ENCODE measurements at places on chromosomes 3 and 15.

GRCh38 chr15:52180196-52180835 is 10.9 kb downstream of the GNB5 start:
- DNase-seq = no peak
- H3K27ac ChIP-seq = peak overlapping the region; percentile 69

- no peak overlapping the region for H3K4me3 ChIP-seq
- peaks cover 1% of the 10 kb centered on the region for H3K36me3 ChIP-seq
- no peaks in the 10 kb centered on the region for H3K27me3 ChIP-seq
Measured at GRCh38 chr3:183503746-183504145, 51.8 kb downstream of the KLHL6 start.

DNA sequence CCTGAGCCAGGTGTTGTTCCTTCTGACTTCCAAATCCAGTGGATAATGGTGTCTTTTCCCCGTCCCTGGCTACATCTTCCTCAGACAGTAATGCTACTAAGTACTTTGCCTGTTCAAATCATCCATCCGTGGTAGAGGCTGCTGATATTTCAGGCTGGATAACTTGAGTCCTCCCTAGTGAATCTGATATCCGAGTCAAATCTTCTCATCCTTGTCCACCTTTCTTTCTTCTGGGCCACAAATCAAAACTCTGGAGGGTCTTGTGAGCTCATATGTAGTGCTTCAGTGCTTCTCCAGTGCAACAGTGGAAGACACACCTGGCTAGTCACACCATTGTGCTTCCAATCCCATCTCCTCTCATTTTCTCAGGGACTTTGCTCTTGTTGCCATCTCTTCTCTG is 11.2 kb downstream of the SH3GL3 start:
- H3K36me3 ChIP-seq = no peaks in the 10 kb centered on the region
- H3K27me3 ChIP-seq = peaks cover 7% of the 10 kb centered on the region
- H3K4me1 ChIP-seq = no peaks in the 10 kb centered on the region
- no peak overlapping the region for H3K4me3 ChIP-seq
- H3K27ac ChIP-seq = no peak overlapping the region

DNA sequence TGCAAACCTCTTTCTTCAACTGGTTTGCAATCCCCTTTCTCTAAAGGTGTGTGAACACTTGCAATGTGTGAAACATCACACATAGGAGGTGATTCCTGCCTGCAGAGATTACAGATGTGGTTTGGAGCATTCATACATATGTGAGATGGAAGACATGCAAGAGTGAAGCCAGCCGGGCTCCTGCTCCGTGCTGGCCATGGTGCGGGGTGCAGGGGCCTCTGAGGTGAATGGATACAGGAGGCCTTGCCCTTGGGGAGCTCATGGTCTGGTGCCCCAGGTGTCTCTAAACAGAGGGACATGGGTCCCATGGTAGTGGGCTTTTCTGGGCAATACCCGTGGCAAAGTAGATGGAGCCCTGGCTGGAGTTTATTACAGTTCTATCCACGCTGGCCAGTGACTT is 6.0 kb downstream of the SLC6A11 start:
- peaks cover 7% of the 10 kb centered on the region for H3K36me3 ChIP-seq
- H3K27me3 ChIP-seq = no peaks in the 10 kb centered on the region
- no peak for DNase-seq
- H3K4me3 ChIP-seq = no peak overlapping the region
- no peak overlapping the region for H3K27ac ChIP-seq
- H3K4me1 ChIP-seq = peaks cover 6% of the 10 kb centered on the region

GRCh38 chr3:146747928-146748327 is 142.8 kb upstream of the PLSCR5 start:
- H3K36me3 ChIP-seq = no peaks in the 10 kb centered on the region
- DNase-seq = no peak
- no peak overlapping the region for H3K27ac ChIP-seq
- peaks cover 7% of the 10 kb centered on the region for H3K4me1 ChIP-seq
- no peaks in the 10 kb centered on the region for H3K27me3 ChIP-seq

GRCh38 chr3:51830345-51830744 is 31.1 kb upstream of the IQCF2 start:
- H3K36me3 ChIP-seq = no peaks in the 10 kb centered on the region
- no peaks in the 10 kb centered on the region for H3K4me1 ChIP-seq
- no peak overlapping the region for H3K4me3 ChIP-seq
- no peak for DNase-seq

DNA sequence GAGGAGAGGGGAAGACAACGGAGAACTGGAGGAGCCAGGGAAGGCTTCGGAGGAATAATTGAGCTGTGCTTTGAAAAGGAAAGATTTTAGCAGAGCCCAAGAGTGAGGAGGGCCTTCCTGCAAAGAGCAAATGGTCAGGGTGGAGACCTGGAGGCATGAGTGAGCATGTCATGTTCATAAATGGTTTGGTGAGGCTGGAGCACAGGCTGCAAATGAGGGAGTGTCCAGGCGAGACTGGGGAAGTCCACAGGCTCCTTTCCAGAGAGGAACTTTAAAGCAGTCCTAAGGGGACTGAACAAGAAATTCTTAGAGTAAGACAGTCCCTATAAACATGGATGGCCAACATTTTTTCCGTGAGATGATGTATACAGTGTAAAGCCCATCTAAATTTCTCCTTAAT is 108.8 kb downstream of the THSD4 start:
- DNase-seq = no peak
- H3K27ac ChIP-seq = peak overlapping the region; percentile 45
- H3K4me1 ChIP-seq = peaks cover 33% of the 10 kb centered on the region
- no peaks in the 10 kb centered on the region for H3K27me3 ChIP-seq
- H3K4me3 ChIP-seq = no peak overlapping the region

DNA sequence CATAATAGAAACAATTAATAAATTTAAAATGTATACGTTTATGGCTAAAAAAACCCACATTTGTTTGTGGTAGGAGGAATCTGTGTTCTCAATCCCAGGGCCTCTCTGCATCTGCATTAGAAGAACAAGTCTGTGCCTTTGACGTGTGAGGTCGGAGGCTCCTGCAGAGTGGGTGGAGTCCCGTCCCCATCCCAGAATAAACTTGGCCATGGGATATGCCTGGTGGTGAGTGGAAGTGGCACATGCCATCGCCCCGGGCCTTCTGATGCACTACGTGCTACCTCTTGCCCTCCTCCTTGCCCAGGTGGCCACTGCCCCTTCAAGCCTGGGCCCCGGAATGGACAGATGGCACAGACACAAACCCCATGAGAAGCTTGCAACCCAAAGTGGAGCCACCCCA is 131.1 kb upstream of the NSMCE3 start:
- no peaks in the 10 kb centered on the region for H3K27me3 ChIP-seq
- H3K4me1 ChIP-seq = no peaks in the 10 kb centered on the region
- H3K27ac ChIP-seq = no peak overlapping the region

DNA sequence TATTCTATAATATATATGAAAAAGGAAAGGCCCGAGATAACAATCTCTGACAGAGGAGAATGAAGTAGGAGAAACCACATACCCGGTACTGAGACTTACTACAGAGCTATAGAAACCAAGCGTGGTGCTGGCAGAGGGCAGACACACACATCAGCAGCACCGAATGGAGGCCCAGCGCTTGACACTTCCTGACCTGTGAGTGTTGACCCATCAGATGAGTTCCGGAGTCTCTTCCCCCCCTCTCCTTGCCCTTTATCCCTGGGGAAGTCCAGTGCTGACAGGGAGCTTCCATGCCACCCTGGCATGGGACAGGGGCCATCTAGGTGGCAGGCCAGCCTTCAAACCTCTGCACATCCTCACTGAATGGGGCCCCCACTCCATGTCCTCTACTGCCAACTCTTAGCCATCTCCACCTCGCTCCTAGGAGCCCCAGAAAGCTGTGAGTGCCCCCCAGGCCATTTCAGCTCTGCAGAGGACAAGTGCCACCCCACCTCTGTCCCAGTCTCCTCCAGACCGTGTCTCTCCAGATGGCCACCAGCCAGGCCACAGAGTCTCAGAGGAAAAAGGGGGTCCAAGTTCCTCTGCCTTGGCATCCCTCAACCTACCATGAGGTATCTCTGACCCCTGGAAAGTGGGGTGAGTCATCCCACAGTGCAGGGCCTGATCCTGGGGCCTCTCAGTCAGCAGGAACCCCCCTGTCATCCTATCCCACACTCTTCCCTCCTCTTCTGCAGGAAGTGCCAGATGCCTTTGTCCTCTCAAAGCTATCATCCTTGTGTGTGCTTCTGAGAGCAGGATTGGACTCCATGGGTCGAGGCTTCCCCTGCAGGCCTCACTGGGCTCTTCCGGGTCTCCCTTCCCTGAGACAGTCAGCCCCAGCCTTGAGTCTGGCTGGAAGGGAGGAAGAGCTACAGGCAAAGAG is 116.5 kb upstream of the ALDH1A3 start:
- no peaks in the 10 kb centered on the region for H3K27me3 ChIP-seq
- no peak for DNase-seq
- peaks cover 13% of the 10 kb centered on the region for H3K4me1 ChIP-seq
- H3K36me3 ChIP-seq = no peaks in the 10 kb centered on the region
- no peak overlapping the region for H3K27ac ChIP-seq

DNA sequence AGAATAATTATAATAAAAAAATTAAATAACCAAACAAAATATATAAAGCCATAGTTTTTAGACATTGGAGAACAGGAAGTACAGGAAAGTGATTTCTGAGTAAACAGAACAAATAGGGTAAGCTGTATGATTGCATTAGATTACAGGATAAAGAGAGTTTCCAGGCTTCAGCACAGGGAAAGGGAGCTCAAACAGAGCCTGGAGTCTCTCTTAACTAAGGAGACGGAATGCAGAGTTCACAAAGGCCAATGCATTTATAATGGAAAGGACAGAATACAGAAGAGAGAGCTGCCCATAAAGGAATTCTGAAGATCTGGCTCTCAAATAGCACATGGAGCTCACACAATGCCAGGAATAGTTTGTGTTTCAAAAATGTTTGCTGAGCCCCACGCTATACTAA is 42.0 kb upstream of the OTOL1 start:
- no peaks in the 10 kb centered on the region for H3K4me1 ChIP-seq
- H3K4me3 ChIP-seq = no peak overlapping the region
- H3K27me3 ChIP-seq = no peaks in the 10 kb centered on the region
- DNase-seq = no peak

- no peaks in the 10 kb centered on the region for H3K36me3 ChIP-seq
- no peak within 1 kb of the TSS for H3K4me3 ChIP-seq
- no peak within 1 kb of the TSS for H3K27ac ChIP-seq
- H3K27me3 ChIP-seq = no peaks in the 10 kb centered on the region
Measured at GRCh38 chr3:15521573-15521965, at the start of gene COLQ. TSS of gene COLQ (minus strand) at chr3:15521706. CDS start at chr3:15521625, 81 bp downstream.

All from keratinocyte (primary cell).